Hematopoietic multipotent progenitor cell (in vitro differentiated cells): ENCODE measurements at places on chromosomes 5 and 9. TPM values are rescaled to one million over a fixed set of nuclear protein-coding genes. Genes with fewer than 3 reads are reported as not detected.

The SURF2 gene
- 11.3 TPM for total RNA-seq

The LCN1 gene
- total RNA-seq: not detected

The NPDC1 gene
- 51.2 TPM for total RNA-seq

The GLDC gene
- total RNA-seq: 0.27 TPM

The C9orf72 gene
- total RNA-seq: 7.8 TPM

The GARIN3 gene
- total RNA-seq: not detected

The TEX48 gene
- not detected for total RNA-seq

GRCh38 chr5:9774472-9775079 lies 144.4 kb upstream of the TAS2R1 start:
- no peak for DNase-seq

GRCh38 chr5:168796593-168797580 lies 217.7 kb upstream of the PANK3 start:
- DNase-seq: no peak

DNA sequence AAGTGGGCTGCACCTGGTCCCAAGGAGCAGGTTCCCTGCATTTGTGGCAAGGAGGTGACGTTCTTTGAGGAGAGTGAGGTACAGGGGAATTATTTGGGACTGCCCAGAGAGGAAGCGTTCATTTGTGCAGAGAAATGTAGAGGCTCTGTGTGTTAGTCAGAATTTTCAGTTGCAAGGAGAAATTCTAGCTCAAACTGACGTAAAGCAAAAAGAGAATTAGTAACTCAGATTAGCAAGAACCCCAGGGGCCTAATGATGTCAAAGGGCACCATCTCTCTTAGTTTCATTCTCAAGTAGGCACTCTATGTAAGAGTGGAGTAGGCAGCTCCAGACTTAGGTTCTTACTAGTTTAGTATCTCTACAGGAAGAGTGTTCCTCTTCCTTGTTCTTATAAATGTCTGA lies 2.4 kb upstream of the TXN start:
- no peak for DNase-seq

DNA sequence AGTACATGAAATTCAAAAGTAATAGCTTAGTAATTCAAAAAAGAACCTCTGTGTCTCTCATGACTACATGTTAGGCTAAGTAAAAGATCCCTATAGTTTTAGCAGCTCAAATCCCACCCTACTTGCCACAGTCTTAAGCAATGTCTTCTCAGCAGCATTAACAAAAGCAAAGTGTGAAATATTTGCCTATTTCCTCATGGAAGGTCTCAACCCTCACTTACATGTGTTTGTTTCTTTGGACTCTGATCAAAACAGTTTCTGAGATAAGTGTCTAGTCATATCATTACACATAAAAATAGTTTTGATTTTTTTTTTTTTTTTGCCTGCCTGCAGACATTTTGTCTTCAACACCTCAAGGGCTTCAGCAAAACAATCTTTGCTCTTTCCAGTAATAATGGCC lies 310.5 kb downstream of the CETN3 start:
- DNase-seq: no peak

DNA sequence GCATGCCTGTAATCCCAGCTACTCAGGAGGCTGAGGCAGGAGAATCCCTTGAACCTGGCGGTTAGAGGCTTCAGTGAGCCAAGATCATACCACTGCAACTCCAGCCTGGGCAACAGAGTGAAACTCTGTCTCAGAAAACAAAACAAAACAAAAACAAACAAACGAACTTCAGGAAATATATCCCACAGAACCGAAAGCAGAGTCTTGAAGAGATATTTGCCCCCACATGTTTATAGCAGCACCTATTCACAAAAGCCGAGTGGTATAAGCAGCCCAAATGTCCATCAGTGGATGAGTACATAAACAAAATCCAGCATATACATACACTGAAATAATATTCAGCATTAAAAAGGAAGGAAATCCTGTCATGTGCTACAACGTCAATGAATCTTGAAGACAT lies 57.6 kb upstream of the GRIN3A start:
- no peak for DNase-seq

GRCh38 chr5:89374144-89374784 lies 491.3 kb upstream of the MEF2C start:
- no peak for DNase-seq

GRCh38 chr5:170109059-170110031 lies 3.6 kb downstream of the FOXI1 start:
- DNase-seq: no peak

DNA sequence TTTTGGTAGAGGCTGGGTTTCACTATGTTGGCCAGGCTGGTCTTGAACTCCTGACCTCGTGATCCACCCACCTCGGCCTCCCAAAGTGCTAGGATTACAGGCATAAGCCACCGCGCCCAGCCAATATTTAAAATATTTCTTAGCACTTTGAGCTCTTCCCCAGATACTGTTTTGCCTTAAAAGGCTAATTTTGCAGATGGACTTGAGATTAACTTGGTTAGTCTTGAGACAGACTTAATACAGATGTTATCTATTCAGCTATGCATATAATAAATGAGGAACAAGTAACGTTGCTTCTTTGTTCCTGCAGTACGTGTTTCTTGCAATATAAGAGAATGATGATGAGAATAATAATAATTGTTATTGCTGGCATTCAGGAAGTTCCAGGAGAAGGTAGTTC lies 56.3 kb downstream of the PCSK5 start:
- no peak for DNase-seq

DNA sequence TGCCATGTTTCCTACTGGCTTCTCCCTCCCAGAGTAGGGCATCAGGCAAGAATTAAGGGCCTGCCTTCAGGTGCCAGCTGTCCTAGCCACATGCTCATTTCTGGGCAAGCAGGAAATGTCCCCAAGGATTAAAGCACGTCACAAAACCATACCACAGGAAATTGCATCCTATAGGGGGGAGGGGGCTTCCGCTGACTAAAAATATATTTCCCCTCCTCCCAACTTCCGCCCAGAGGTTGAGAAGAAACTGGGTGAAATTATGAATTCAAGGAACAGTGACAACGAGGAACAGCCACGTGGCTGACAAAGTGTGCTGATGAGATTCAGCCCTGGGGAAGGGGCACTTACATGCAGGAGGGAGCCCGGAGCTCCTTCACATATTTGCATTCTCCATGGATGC lies 4.1 kb downstream of the HBEGF start:
- DNase-seq: peak; percentile 41

DNA sequence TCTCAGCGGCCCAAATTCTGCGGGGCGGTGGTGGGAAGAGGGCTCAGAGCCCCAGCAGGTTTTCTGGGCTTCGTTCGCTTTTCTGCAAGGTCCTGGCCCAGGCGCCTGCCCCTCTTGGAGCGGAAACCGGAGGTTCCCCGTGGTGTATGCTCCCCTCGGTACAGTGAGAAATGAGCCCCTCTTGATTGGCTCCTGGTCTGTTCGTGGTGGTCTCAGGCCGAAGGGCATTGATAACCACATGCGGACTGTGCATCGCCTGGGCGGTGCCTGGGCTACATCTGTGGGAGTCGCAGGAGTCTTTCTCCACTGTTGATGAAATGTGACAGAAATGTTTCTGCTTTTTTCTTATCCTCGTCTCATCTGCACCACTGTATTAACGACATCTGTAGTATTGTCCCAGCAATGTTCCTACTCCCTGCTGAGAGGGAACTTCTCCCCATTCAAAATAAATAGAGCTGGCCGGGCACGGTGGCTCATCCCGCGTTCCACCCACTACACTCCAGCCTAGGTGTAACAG lies 682 bp downstream of the MAN1B1 start:
- DNase-seq: no peak

DNA sequence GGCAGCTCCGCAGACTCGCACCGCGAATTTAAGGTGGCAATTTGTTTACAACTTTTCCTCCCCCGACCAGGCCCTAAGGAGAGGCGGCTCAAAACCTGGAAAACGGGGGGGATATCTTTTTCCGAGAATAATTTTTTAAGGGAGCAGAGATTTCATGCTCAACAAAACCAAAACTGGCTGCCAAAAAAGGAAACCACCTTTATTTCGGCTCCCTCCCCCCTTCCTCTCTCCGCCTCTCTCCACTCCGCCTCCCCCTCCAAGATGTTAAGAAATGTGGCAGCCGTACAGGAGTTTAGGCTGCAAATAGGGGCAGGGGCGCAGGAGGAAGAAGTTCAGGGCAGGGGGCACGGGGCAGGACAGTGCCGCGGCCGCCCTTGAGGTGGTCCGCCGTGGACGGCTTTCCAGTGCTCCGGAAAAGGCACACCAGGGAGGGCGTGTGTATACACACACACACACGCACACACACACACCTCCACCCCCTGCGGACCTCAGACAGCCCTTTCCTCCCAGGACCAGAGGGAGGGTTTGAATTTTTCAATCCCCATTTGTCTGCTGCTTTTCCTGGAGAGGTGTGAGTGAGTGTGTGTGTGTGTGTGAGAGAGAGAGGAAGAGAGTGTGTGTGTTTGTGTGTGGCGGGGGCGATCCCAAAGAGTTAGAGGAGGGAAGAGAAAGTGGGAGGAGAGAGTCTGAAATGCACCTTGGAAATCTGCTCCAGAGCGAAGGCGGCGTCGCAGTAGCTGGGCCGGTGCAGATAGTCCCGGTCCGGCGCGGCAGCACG lies 9.1 kb downstream of the PTCH1 start:
- DNase-seq: no peak
